NCI-H1436 treated with DMSO at 0.1 percent for 48 hours (cell line): ENCODE measurements at places on chromosomes 5 and 9.

DNA sequence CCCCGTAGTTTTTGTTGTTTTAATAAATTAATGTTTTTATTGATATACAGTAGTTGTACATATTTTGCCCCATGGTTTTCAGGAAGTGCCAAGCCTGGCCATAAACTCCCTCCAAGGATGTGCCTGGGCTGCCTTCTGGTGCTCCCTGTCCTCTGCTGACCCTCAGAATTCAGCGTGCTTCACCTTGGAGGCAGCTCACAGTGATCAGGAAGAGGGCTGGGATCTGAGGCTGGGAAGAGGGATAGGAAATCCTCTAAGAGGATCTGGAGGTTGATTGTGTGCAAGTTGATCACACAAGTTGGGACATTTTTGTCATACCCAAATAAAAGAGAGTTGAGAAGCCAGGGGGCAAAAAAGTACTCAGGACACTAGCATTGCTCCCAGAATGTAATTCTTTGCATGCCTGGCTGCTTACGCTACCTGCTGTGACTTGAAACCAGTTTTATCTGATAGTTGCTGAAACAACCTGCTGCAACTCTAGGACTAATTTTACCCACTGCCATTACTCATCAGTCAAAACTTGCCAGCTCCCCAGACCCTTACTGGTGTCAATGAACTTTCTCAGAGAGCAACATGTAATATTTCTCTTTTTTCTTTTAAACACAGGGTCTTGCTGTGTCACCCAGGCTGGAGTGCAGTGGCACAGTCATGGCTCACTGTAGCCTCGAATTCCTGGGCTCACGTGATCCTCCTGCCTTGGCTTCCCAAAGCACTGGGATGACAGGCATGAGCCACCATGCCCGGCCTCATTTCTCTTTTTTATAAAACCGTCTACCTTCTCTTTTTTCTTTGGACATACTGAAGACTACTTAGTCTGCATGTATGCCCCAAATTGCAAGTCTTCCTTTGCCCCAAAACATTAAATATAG is 29.0 kb downstream of the PDE6A start:
- DNase-seq = no peak

GRCh38 chr5:82664732-82665131 is 386.6 kb upstream of the RPS23 start:
- DNase-seq = no peak

- DNase-seq = no peak
These were observed 17.8 kb upstream of the CCNJL start for GRCh38 chr5:160330212-160330611.

- DNase-seq = no peak
These were observed 16.6 kb downstream of the OCLN start for GRCh38 chr5:69509212-69509611.

DNA sequence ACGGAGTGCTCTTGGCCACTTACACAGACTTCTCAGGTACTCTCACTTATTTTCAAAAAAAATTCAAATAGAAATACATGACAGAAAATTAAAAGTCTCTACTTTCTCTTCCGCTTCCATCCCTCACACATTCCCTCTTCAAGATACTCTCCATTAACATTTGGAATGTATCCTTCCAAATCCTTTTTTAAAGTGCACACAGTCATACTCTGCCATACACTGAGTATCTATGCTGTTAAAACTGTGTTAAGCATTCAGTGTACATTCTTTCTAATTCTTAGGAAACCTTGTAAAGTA is 15.5 kb downstream of the GOLPH3 start:
- no peak for DNase-seq

- DNase-seq = no peak
These were observed 14.6 kb upstream of the ZNF608 start for GRCh38 chr5:124761010-124761409.

DNA sequence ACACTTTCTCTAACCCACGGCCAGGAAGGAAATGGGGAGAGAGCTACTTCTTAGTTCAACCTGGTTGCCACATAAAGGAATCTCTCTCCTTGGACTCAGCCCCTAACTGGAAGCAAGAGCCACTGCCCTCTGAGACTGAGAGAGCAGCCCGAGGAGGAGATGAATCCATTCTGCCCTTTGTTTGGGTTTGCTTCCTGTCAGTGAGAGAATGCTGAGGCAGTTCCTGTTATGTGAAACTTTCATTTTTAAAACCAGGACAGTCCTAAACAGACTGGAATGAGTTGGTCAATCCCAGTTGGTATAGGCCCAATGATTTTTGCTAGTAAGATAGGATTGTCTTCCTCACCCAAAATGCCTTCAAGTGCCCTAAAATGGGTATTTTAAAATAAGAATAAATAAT is 205.1 kb downstream of the NTRK2 start:
- DNase-seq = no peak

DNA sequence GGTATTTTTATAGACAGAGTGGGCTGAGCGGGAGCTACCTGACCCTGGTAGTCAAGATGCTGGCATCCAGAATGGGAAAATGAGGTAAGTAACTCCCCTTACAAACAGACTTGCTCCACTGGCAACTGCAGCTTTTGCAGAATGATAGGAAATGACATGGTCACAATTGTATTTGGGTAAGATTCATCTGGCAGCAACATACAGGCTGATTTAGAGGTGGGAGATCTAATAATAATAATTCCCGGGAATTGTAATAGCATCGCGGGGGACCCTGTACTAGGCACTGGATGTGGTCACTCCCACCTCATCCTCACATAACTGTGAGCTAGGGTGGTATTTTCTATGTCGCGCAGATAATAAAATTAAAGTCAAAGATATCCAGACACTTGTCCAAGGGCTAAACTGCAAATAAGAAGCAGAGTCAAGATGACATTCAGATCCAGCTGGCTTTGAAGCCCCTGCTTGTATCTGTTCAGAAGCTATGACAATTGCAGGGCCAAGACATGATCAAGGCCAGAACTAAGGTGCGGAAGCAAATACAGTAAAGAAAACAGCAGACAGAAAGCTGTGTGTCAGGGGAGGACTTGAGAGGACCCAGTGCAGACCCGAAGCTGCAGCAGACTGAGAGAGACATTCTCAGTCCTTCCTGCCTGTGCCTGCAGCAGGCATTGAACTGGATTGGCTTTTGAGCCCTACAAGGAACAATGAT is 507.2 kb downstream of the BNC2 start:
- no peak for DNase-seq

GRCh38 chr5:172727551-172727950 is 43.4 kb downstream of the DUSP1 start:
- no peak for DNase-seq

GRCh38 chr5:135262364-135262763 is 136.7 kb downstream of the MACROH2A1 start:
- DNase-seq = no peak

GRCh38 chr5:36436306-36436705 is 134.6 kb upstream of the RANBP3L start:
- no peak for DNase-seq

- DNase-seq = no peak
These were observed 69.0 kb downstream of the WNK2 start for GRCh38 chr9:93252781-93253530.

DNA sequence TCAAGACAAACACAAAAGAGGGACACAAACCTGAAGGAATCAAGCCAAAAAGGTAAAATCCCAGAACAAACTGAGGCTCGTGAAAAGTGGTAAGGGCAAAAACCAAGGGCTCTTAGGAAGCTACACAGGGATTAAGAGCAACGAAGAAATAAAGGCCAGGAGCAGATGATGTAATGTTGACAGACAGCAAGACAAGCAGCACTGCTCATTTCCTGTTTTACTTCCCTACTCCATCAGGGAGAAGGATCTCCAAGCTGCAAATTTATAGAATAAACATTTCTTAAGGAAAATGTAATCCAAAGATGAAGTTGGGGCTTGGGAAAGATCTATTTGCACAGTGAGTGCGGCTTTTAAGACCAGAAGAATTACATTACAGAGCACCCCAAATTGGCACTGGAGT is 182.3 kb upstream of the MAP1B start:
- no peak for DNase-seq

DNA sequence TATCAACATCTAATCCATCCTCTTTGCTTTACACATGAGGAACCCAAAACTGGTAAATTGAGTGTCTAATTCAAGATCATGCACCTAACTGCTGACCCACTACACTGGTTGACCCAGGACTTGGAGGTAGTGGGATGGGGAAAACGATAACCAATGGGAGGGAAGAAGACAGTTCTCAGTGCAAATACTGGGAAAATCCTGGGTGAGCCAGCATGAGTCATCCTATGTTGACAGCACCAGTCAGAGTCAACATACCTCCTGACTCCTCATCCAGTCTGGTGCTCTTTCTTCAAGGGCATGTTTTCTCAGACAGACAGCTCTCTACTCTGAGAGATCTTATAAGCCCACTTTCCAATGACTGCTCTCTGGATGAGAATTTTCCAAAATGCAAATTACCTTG is 232.8 kb upstream of the PTGER4 start:
- DNase-seq = no peak
